ENCODE measurements at places on chromosomes 16 and 17.

DNA sequence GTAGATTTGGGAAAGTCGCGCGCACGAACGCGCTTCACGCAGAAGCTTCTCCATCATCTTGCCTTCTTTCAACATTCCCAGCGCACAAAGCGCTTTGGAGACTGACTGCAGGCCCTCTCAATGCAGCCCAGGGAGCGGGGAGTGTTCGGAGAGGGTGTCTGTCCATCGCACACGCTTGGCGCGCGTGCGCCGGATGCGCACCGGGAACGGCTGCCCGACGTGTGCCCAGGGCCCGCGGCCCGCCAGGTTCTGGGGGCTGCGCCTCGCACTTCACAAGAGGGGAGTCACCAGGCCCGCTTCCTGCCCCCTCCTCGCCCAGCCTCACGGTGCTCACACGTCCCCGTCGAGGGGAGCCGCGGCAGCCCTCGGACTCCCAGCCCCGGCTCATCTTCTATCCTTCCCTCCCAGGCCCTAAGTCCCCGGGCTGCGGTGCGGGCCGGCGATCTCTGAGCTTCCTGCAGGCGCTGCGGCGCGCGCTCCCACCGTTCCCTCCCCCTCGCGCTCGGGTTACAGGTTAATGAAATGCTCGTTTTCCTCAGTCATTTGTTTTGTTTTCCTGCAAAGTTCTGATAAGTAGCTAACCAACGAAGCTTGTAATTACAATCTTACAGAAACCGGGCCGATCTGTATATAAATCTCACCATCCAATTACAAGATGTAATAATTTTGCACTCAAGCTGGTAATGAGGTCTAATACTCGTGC is 2.8 kb upstream of the IRX3 start:
- no peak for DNase-seq

DNA sequence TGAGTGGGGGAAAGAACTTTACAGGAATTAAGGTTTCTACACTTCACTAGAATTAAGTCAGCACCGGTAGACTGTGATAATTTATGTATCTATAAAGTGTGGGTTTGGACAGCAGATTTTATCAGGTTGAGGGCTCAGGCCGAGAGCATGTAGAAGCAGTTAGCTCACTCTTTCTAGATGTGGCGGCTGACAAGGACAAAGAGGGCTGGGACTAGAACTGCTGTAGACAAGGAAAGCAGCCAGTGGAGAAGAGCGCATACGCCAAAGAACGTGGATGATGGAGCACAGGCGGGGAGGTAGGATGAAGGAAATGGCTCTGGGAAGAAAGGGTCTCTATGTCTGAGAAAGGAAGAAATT is 504 bp upstream of the GOSR1 start:
- no peak for DNase-seq

- no peak for DNase-seq
These were observed 2.3 kb upstream of the HSD3B7 start for GRCh38 chr16:30982548-30983288.

DNA sequence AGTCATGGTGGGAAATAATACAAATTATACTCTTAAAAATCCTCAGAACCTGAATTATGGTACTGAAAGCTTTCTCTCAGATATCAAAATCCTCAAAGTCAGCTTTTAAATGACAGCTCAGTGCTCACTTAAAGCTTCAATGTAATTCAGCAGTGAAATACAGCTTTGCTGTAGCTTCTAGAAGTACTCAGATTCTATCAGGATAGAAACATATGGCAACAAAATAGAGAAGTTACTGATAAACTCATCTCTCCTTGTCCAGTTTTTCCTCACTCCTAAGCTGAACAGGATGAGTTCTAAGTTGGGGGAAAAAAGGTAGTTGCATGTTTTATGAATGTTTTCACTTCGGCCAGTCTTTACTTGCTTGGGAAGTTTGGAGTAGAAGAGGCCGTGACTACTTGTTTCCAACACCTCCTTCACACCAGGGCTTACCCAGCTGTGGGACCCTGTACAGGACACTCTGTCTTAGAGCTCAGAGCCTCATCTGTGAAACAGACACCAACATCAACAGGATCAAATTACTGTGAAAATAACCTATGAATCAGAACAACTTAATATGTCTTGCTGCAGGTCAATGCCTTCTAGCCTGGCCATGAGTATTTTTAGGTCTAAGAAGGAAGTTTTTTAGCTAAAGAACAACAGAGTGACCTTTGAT is 30.2 kb downstream of the OGFOD1 start:
- no peak for DNase-seq

GRCh38 chr17:51860954-51861561 is 297.5 kb downstream of the CA10 start:
- DNase-seq, result no peak

DNA sequence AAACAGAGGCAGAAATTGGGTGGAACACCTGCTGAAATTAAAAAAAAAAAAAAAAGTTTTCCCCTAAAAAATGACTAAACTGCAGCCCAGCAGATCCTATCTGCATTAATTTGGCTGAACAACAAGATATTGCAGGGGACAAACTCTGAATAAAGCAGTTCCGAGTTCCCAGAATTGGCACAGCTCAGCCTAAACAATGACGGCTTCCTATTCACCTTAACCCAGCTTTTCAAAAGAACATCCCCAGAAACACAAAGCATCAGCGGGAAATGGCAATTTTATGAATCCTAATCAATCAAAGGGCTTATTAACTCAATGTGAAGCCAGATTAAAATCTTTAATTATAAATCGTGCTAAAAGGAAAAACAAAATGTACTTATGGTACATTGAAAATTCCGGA is 497.8 kb upstream of the ZFHX3 start:
- DNase-seq, result no peak

- no peak for DNase-seq
These were observed 12.8 kb upstream of the AKTIP start for GRCh38 chr16:53515811-53516210.

DNA sequence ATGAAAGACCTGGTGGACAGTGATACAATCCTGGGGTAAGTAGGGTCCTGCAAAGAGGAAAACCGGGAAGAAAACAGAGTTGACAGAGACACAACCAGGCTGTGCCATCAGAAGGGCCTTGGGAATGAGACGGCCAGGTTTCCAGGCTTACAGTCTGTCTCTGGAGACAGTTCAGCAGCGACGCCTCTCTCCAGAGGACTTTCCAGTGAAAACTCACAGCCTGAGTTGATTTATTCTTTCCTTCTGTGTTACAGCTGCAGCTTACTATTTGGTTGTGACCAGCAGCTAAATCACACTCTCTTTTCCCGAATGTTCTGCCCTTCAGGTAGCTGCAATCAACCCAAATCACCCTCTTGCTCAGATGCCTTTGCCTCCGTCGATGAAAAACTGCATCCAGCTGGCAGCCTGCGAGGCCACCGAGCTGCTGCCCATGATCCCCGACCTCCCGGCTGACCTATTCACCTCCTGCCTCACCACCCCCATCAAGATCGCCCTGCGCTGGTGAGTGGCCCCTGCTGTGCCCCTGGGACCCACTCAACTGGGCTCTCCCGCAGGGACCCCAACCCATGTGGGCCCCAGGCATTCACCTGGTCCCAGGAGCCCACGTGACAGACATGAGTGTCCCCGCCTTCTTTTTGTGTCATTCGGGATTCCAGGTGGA is 209.2 kb downstream of the RPTOR start:
- DNase-seq, result no peak

DNA sequence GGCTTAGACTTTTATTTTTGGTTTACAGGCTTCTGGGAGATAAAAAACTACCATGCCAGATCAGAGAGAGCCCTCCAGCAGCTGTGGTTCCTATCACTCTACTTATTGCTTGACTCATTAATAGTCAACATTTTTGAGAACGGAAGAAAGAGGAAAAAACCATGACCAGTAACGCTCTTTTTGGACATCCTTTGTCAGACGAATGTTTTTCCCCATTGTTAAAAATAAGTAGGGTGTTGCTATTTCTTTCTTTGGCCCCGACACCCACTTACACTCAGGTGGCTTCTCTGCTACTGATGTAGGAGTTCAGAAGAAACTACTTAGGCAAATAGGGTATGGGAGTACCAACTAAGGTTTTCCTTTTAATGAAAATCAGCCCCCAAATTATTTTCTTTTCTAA is 27.5 kb downstream of the TVP23A start:
- DNase-seq, result no peak

DNA sequence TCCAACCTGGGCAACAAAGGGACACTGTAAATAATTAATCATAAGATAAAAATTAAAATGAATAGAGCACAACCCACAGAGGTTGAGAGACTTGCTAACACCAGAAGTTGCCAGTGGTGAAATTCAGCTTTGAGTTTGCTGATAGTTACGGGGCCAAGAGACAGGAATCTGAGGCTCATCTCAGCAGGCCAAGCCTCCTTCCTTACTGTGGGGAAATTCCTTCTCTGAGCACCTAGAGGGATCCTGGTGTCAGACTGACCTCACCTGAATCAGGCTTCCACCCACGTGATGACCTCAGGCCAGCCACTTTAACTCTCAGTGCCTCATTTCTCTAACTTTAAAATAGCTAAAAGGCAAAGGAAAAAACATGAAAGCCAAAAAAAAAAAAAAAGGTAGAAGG is 4.7 kb downstream of the ABAT start:
- DNase-seq, result no peak

GRCh38 chr17:41786227-41787020 is at the start of gene JUP:
Gene JUP (minus strand): TSS chr17:41786711. CDS start chr17:41771854, 14,857 bp downstream.
- DNase-seq, result peak; percentile 91

- no peak for DNase-seq
These were observed 172.7 kb downstream of the ANKFN1 start for GRCh38 chr17:56326001-56326359.

DNA sequence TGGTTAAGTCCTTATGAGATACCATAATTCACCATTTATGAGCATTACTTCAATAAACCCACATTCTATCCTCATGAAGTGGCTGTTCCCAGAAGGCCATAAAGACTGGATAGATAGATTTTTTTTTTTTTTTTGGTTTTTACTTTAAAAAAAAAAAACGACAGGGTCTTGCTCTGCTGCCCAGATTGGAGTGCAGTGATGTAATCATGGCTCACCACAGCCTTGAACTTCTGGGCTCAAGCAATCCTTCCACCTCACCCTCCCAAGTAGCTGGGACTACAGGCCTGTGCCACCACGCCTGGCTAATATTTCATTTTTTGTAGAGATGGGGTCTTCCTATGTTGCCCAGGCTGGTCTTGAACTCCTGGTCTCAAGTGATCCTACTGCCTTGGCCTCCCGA is 102.3 kb downstream of the XYLT1 start:
- no peak for DNase-seq

DNA sequence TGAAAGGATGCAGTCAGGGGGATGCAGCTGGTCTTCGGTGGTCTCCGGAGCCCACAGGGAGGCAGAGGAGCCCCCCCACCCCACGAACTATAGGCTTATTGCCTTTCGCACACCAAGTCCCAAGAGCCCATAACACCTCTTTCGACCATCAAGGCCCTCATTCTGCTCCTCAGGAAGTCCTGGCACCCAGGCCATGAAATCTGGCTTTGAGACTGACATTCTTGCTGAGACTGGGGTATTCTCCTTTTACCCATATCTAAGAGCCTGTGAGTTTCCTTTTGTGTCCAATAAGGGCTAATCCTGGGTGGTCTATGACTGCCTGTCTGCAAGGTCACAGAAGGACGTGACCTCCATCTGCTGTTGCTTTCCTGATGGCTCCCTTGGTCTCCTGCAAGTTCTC is 6.4 kb upstream of the ARL4D start:
- DNase-seq, result no peak

DNA sequence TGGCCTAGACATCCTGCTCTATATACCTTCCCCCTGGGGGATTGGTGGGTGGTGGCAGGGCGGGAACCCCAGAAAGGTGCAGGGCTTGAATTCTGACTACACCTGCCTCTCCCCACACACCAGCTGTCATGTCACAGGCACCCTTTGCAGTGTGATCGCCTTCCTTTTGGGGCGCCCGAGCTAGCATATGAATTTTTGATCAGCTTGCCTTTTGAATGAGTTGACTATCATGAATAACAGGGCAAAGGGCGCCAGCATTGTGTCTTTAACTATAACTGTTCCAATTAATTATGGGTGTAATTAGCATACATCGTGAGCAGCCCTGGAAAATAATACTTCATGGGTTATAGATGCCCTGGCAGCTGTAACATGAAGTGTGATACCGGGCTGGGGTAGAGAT is 72.7 kb downstream of the CYLD start:
- no peak for DNase-seq

- DNase-seq, result no peak
These were observed 30.0 kb upstream of the PRSS54 start for GRCh38 chr16:58324792-58325191.

- DNase-seq, result no peak
These were observed 28.3 kb downstream of the C16orf95 start for GRCh38 chr16:87288753-87289362.

DNA sequence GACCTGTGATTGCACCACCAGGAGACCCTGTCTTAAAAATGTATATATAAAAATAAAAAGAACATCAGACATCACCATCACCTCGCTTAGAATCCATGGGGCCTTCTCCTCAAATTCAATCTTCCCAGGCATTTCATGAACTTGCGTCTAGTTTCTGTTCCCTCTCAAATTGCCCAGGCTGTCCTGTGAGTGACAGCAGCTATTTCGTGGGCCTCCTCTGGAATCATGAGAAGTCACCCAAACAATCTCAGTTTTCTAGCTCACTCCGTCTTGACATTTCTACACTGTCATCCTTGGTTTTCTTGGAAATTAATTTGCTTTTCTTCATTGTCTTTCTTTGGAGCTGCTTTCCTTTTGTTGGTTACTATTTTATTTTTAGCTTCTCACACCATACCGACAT is 7.3 kb downstream of the SLC52A1 start:
- no peak for DNase-seq

DNA sequence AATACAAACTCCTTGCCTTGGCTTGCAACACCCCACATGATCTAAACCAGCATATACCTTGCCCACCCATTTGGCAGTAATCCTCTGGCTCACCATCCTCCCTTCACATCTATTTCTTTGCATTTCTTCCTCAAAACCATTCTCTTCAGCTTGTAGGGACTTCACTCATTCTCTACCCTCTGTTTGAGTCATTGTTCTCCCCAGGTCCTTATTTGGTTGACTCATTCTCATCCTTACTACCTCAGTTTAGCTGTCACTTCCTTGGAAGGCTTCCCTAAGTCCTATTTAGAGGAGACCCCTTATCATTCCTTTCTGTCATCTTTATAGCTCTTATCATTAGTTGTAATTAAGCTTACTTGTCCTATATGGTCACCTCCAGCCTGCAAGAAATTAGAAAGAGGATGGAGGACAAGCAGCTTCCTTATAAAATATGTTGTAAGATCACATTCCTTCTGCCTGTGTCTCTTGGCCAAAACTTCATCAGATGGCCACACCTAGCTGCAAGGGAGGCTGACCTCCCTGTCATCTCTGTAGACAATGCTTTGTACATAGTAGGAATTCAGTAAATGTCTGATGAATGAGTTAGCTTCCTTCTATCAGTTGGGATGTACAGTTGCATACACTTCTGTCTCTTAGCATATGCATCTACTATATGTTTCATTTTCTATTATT is 1.7 kb downstream of the TTC19 start:
- no peak for DNase-seq

DNA sequence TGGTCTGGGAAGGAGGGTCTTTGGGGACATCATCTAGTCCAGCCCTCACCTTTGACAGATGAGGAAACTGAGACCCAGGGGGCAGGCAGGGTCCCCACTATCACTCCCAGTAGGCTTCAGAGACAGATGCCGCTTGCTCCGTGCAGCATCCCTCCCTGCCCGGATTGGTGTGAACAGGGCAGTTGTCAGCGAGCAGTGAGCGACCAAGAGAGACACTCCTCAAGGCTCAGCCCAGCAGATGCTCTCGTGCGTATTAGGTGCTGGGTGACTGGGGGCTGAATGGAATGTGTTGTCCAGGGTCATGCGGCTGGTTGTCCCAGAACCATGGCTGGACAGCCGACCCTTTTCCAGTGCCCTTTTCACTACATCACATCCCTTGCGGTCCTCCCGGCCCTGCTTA is 49.0 kb downstream of the MPRIP start:
- DNase-seq, result no peak
